ENCODE measurements at places on chromosomes 16 and 17.

DNA sequence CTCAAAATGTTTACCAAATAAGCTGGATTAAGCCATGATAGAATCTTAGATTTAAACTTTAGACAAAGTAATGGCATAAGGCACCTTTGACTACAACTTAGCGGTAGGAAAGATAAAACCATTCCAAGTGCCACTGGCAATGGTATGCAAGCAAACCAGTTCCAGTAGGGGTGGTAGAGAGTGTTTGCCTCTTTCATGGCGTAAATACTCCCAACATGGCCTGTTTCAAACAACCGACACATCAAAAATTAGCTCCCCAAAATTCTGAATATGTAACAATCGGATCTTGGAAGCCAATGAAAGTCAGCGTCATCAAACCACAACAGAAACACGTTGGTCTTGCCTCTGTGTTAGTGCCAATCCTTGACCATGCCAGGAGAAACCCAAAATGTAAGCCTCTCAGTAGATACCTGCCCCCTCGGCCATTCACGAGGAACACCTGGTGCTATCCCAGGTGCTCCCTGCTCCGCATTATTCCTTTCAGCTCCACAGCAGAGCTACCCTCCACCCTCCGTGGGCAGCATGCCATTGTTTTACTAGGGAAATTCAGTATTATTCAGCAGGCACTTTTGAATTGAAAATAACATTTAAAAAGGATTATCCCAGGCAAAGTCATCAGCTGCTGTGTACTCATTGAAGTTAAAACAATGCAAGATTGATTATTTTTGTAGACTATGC lies 307.8 kb upstream of the CDH11 start:
- no peak for DNase-seq

- no peak for DNase-seq
These were observed 10.4 kb upstream of the WFDC1 start for GRCh38 chr16:84284154-84284722.

DNA sequence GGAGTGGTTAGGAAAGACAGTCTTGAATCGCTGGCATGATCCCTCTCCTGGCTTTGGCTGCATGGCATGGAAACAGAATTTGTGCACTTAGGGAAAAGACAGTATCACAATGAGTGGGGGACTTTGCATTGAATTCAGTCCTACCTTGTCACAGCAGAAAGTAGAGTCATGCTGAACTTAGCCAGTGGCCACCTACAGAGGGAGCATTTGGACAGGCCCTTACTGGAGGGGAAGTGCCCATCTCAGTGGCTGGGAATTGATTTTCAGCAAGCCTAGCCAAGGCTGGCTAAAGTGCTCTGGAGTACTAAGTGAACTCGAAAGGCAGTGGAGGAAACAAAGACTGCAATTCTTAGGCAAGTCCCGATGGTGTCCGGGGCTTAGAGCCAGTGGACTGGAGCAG lies 364.3 kb upstream of the TOM1L1 start:
- no peak for DNase-seq

DNA sequence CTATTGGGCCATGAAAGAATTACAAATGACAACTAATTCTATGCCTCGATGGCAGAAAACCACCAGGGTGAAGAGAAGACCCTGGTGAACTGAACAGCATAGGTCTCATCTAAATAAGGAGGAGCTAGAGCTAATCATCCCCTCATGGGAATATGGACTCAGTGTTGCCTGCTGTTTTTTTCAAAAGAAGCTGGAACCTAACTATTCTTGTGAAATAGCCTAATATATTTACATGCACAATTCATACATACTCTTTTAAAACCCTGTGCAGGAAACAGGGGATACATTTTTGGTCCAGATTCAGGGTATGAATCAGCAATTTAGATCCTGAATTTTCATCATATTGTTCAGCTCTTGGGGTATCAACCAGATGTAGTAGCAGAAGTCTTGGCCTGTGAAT lies 560.6 kb downstream of the TOX3 start:
- DNase-seq, result no peak

DNA sequence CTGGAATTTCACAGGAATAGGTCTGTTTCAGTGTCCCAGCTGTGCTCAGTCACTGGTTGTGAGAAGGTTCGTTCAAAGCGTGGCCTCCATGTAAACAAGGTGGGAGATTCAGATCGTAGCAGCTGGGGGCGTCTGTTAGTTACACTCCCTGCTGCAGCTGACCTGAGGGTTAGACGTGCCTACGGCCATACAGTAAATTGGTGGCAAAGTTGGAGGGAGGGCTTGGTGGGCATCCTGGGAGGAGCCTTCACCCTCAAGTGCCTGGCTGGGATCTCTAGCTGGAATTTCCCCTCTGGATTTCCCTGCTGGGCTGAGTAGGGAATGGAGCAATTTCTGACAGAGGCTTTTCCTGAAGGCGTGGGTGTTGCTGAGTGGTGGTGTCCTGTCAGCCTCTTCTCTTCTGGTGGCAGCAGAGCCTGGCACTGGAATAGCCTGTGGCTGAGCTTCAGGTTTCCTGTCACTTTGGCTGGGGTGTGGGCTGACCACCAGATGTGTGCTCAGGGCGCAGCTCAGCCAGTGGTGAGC lies 6.4 kb downstream of the FCSK start:
- DNase-seq, result no peak

DNA sequence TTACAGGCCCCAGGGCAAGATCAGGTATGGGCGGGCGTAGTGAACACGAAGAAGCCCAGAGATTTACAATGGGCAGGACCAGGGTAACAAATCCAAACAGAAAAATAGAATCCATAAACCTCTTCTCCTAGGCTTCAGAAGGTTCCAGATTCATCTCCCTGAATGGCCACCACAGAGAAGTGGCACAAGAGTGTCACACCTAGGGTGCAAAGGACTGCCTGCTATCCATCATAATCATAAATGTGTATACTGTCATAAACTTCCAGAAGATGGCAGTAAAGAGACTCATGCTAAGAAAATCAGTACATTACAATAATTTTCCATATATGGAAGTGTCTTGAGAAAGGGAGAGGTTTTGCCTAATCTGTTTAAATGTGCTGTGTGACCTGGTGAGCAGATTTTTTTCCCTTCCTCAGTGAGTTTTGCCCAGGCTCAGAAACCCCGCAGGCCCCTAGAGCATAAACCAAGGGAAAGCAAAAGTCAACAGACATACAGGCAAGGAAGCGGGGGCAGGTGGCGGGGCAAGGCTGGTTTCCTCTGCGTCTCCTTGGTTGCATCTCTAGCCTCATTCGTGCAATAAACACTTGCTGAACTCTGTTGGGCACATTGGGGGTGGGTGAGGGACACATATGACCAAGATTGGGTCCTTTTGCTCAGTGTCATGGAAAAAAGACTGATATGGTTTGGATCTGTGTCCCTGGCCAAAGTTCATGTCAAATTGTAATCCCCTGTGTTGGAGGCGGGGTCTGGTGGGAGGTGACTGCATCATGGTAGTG lies 92.0 kb upstream of the CDH5 start:
- no peak for DNase-seq

DNA sequence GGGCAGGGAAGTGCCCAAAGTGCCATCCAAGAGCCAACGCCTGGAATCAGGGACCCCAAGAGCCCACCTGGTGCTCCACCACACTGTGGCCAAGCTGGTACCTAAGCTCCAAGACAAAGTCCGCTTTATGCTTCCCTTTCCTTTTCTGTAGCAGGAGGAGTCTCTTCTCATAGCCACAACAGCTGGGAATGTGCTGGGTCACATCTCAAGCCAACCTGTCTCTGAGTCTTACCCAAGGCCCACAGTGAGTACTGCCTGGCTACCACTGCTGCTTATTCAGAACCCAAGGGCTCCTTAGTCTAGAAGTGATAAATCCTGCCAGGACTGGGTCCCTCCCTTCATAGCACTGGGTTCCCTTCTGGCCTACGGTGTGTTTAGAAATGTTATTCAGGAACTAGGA lies 49.8 kb downstream of the ERCC4 start:
- DNase-seq, result no peak
